GM12892 (cell line): ENCODE measurements at places on chromosomes 3 and 15.
A peak's percentile ranks its signal among the peaks of the same experiment; 100 is the strongest.

- no peak for DNase-seq
Measured at GRCh38 chr3:34256021-34256420, 457.6 kb downstream of the PDCD6IP start.

DNA sequence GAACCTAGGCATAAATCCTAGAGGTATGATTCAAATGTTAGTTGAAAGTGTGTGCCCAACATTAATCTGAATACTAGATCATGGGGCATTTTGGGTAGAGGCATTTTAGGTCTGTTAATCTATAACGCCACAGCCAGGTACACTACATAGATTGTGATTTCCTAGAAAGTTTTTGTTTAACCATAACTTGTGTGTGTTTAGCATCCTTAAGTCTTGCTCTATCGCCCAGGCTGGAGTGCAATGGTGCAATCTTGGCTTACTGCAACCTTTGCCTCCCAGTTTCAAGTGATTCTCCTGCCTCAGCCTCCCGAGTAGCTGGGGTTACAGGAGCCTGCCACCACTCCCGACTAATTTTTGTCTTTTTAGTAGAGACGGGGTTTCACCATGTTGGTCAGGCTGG is 59.1 kb downstream of the TRIM71 start:
- no peak for DNase-seq

DNA sequence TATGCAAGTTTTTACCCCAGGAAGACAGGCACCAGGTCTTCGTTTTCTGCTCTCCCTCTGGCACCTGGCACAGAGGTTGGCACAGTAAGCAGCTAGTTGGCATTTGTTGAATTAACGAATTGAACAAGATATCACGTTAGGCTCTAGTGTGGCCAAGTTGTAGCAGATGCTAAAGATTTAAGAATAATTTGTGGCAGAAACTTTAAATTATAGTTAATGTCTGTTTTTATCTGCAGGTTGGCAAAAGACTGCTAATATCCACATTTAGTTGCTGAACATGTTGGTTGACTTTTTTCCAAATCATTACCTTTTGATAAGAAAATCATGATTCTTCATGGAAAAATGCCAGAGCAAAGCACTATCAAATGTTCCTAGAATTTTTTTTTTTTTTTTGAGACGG is 8.1 kb downstream of the CHRNA5 start:
- DNase-seq = no peak

DNA sequence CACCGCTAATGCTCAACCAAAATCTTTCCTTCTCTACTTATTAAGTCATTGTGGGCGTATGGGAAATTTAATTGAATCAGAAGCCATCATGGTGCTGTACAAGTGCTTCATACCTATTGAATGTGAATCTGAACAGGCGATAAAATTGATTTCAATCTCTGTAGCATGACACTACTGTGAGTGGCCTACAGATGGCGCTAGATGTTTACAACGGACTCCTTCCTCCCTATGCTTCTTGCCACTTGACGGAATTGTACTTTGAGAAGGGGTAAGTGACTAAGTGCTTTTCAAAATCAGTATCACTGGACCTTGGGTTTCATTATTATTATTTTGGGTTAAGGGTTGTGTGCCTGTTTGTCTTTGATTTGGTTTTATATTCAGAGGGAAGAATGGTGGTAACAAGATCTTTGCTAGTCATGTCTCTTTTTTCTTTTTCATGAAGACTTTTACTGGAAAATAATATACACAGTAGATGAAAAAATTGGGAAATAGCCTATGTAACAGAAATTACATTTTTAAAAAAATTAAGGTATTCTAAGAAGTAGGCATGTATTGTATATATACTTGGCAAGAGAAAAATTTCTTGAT is 35.4 kb downstream of the ACP3 start:
- DNase-seq = peak; percentile 14

DNA sequence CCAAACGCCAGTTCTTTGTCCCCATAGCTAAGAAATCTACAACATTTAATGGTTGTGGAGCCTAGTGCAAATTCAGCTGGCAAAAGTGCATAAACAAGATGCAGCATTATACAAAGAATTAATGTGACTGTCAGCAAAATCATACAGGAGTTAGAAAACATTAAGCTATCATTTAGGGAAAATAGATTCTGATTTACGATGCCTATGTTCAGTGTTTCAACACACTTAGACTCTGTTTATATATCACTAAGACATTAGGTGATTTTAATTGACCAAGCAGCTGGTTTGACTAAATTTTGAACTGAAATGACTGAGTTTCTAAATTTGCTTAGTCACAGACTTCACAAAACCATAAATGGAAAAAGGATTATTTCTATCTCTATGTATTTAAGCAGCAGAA is 1076.8 kb downstream of the TBL1XR1 start:
- no peak for DNase-seq

- no peak for DNase-seq
Measured at GRCh38 chr3:18087988-18088387, 337.2 kb downstream of the SATB1 start.
